ENCODE measurements at places on chromosomes 12 and 14. TPM values are rescaled to one million over a fixed set of nuclear protein-coding genes. Genes with fewer than 3 reads are reported as not detected.
A peak's percentile ranks its signal among the peaks of the same experiment; 100 is the strongest.

DNA sequence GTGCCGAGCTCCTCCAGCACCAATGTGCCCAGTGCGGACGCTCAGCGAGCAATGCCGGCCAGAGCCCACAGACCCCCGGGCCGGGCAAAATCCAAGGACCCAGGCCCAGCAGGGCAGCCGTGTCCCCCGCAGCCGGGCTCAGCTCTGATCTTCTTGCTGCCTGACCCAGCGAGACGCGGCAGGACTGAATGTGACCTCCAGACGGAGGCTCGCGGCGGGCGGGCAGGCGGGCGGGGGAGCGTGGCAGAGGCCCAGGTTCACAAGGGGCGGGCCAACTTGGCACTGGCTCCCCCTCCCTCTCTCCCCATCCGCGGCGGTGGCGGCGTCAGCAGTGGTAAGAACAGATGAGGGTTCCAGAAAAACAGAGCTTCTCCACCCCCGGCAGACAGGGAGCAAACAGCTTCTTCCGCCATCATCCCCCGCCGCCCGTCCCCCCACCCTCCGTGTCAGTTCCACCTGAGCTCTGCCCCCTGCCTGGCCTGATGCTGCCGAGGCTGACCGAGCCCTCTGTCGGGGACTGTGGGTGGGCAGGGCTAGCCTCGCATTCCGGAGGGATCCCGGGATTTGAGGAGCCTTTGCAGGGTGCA lies 94.3 kb downstream of the RFLNA start:
- peak; percentile 94 for DNase-seq

The ACSM4 gene
- polyA plus RNA-seq, result not detected

DNA sequence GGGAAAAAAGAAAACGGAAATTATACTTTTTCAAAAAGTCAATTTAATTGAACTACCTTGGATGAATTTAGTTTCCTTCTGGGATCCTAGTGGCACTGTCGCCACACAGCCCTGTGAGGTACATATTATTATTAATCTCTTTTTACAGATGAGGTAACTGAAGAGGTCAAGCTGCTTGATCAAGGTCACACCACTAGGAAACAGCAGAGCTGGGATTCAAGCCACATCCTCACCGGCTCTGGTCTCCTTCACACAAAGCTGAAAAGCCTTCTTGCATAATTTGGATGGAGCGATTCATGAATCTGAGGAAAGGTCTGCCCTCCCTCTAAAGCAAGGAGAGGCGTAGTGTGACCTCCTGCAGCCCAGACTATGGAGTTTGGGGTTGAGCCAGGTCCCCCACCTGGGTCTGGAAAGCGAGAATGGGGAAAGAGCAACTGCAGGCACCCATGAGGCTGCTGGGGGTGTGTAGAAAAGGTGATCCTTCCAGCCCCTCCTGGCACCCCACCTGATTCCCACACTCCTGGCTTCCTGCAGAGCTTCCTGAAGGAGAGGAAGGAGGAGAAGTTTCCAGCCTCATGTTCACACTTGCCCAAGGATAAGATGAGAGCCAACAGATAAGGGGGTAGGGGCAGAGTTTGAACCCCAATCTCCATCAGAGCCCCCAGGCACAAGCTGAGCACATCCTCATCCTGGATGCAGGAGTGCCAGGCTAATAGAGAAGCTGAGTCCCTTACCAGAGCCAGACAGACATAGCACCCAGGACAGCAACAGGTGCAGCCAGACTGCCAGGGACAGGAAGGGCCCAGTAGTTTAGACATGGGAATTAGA lies 3.9 kb upstream of the KRT79 start:
- DNase-seq, result no peak

- DNase-seq, result no peak
These were observed 13.6 kb downstream of the SERPINA1 start for GRCh38 chr14:94374749-94375260.

- no peak for DNase-seq
These were observed 137.9 kb upstream of the ATP2B1 start for GRCh38 chr12:89846473-89847055.

The NPFF gene
- polyA plus RNA-seq, result 0.27 TPM

The PMEL gene
- polyA plus RNA-seq, result 1.5 TPM

DNA sequence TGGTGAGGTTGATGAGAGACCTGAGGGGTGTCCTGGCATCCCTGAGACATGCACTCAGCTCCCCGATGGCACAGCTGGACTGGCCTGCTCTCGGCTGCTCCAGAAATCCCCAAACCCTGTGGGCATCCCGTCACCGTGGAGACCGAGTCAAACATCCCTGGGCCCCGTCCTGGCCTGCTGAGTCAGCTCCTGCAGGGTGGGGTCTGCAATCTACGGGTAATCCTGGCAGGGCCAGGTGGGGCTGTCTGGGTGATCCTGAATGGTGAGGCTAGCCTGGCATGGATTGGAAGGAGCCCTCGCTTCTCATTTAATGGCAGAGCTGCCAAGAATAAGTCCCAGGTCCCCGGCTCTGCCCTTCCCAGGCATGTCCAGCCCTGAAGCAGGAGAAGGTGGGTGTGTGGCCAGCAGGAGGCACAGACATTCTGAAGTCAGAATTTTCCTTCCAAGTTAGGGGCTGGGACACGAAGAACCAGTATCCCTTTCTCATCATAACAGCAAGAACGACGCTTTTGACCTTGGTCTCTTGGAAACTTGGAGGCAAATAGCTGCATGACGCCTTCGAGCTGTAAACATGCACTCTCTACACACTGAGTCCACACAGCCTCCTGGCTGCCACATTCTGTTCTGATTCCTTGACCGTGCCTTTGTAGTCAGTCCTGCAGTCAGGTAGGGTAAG lies 17.7 kb upstream of the SERPINA4 start:
- no peak for DNase-seq

GRCh38 chr12:78981-79380 lies 12.4 kb downstream of the IQSEC3 start:
- no peak for DNase-seq

The EPYC gene
- not detected for polyA plus RNA-seq

The TTC9 gene
- polyA plus RNA-seq, result 1.3 TPM

DNA sequence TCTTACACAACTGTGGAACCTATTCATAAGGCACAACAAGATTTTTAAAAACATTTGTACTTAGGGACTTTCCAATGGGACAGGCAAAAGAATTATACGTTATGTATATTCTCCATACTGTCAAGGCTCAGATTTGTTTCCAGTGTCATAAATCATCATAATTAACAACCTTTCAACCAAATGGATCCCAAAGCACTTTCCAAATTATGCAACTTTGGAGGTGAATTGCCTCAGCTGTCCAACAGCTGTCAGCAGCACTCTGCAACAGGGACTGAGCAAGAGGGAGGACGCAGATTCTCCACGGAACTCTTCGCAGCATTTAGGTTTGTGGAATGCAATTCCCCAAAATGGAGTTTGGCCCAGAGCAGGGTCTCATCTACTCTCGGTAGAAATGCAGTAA lies 186.6 kb downstream of the PAX9 start:
- DNase-seq, result no peak

DNA sequence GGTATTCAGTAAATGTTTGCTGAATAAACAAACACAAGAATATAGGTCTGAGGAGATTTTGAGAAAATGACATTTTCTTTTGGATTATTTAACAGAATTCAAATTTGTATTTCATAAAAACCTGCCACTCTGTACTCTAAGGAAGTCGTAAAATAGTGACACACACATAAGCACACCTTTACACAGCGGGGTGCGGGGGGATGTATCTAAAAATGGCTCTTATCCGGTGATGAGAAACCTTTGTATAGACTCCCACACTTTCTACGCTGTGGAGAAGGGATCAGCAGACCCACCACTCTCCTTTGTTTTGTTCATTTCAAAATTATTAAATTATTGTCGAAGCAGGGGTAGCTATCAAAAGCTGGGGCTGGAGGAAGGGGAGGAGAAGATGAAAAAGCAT lies 58.0 kb downstream of the PEBP1 start:
- DNase-seq, result no peak

DNA sequence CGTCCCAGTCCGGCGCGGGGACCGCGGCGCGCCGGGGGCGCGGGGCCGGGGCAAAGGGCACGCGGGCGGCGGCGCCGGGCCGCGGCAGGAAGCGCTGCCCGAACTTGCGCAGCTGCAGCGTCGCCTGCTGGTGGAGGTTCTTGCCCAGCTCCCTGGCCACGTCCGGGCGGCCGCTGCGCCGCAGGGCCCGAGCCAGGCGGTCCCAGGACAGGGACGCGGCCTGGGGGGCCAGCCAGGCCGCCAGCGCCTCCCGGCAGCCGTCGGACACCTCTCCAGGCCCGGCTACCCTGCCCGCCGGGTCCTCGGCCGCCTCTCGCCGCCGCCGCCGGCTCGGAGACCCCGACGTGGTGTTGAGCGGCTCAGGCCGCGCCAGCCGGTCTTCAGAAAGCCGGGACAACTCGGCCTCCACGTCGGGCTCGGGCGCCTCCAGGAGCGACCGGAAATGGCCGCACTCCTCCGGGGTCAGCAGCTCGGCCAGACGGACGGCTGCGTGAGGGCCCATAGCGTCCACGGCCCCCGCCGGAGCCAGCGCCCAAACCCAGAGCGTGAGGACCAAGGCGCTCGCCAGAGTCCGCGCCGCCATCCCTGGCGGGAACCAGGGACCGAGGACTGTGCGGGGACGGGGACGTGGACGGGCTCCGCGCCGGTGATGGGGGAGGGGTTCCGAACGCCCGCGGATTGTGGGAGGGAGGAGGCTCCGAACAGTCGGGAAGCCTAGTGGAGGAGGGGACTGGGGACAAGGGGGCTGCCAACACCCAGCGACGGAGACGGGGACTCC lies 34.0 kb downstream of the FIGNL2 start:
- DNase-seq, result peak; percentile 66

DNA sequence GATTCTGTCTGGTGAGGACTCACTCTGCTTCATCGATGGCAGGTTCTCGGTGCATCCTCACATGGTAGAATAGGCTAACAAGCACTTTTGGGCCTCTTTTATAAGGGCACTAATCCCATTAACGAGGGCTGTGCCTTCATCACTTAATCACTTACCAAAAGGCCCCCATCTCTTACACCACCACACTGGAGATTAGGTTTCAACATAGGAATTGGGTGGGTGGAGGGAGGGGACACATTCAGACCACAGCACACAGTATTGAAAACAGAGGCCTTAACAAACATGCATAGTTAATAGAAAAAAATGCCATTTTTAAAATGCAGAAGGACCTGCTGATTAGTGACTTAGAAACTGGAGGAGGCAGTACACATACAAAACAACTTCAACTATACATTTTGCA lies 61.6 kb downstream of the SPPL3 start:
- DNase-seq, result no peak

- peak; percentile 26 for DNase-seq
These were observed 32.7 kb downstream of the DAD1 start for GRCh38 chr14:22556021-22556989.

The GDF3 gene
- polyA plus RNA-seq, result 1.8 TPM

- DNase-seq, result no peak
These were observed 6.4 kb downstream of the SSH1 start for GRCh38 chr12:108850854-108851573.

DNA sequence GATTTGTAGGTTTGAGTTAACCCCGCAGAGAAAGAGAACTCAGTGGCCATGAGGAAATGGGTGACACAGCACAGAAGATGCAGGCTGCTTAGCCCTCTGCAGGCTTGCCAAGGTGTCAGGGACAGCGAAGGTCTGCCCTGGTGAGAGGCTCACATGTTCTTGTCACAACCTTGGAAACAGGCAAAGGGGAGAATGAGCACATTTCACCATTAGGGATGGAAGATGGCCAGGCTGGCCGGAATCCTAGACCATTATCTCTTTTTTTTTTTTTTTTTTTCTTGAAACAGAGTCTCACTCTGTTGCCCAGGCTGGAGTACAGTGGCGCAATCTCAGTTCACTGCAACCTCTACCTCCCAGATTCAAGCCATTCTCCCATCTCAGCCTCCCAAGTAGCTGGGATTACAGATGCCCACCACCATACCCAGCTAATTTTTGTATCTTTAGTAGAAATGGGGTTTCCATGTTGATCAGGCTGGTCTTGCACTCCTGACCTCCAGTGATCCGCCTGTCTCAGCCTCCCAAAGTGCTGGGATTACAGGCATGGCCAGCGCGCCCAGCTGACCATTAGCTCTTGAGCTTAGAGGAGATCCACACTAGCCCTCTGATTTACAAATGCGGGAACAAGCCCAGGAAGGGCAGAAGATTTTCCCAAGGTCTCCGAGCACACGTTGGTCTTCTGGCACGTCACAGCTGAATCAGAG lies 34.6 kb downstream of the LTBP2 start:
- peak; percentile 89 for DNase-seq

DNA sequence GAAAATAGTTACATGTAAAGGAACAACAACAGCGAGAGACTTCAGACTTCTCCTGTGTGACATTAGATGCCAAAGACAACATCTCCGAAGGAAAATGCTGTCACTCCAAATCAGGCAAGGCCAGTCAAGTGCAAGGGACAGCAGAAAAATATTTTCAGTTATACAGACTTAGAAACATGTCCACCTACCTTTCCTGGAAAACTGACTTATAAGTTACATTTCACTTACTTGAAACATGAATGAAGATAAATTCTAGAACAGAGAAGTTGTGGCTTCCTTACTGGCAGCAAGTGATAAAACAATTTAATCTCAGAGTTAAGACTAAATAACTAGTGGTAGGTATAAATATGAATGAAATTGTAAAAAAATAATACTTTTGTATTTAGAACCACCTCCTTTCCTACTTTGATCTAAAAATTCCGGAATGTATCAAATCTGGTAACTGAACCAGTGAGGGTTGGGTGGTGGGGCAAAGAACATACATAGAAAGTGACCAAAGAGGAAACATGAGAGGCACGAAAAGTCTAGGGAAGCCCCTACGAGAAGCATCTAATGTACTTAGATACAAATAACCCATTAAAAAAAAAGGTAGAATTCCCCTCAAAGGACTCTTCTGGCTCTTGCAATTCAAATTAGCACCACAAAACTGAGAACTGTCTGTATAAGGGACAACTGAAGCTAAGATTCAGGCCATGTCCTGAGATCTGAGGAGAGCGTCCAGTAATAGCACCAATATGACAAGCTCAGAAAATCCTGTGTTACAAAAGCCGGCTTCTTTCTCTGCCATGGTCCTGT lies 21.2 kb downstream of the MTHFD1 start:
- no peak for DNase-seq

The CCDC177 gene
- 0.07 TPM for polyA plus RNA-seq
